Occipital lobe (tissue), 3 donors: ENCODE measurements at places on chromosomes 16 and 17.

DNA sequence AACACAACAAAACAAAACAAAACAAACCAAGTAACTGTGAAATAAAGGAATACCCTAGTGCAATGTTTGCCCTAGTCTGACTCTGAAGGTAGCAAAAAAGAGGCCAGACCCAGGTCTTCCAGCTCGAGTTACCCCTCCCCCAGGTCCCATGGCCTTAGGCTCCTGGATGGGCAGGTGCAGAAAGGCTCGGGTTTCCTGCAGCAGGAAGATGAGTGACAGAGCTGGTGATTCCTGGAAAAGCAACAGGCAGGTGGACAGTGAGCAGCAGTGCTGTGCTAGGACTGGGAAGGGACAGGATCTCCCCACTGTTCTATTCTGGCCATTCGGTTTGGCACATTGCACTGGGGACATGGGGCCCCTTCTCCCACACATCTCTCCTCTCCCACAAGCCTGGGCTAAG, 42.9 kb upstream of the MRTFB start:
- DNase-seq = no peak

- no peak for DNase-seq
These were observed 19.3 kb upstream of the ARHGAP44 start for GRCh38 chr17:12769981-12770380.

- no peak for DNase-seq
These were observed 1.8 kb downstream of the PLLP start for GRCh38 chr16:57282510-57283213.

- no peak for DNase-seq
These were observed 377.7 kb upstream of the MAF start for GRCh38 chr16:79977940-79978836.

GRCh38 chr16:87765473-87765775, 362 bp downstream of the KLHDC4 start:
- no peak for DNase-seq

GRCh38 chr17:1150863-1151600, 28.7 kb downstream of the ABR start:
- no peak for DNase-seq

GRCh38 chr17:39486242-39486641, 25.0 kb downstream of the CDK12 start:
- no peak for DNase-seq

DNA sequence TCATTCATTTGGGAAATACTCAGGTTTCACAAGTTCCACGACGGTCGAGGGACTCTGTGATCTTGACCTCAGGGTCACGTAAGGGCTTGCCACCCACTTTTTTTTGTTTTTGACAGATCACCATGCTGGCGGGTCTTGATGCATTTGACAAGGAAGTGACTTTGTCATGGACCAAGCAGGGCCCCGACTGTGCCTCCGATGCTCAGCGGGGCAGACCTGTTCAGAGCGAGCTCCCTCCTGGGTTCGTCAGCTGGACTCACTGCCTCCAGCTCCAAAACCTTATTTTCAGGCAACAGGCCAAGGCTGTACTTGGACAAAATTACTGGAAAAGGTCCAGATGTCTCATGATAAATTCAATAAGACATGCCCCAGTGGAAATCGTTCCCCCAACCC, 9.0 kb upstream of the CLEC18A start:
- no peak for DNase-seq

- no peak for DNase-seq
These were observed 1.4 kb downstream of the STXBP4 start for GRCh38 chr17:54969658-54970572.

GRCh38 chr16:24074574-24074973, 181.6 kb upstream of the CACNG3 start:
- no peak for DNase-seq

- no peak for DNase-seq
These were observed 22.9 kb upstream of the LITAF start for GRCh38 chr16:11609474-11610120.

DNA sequence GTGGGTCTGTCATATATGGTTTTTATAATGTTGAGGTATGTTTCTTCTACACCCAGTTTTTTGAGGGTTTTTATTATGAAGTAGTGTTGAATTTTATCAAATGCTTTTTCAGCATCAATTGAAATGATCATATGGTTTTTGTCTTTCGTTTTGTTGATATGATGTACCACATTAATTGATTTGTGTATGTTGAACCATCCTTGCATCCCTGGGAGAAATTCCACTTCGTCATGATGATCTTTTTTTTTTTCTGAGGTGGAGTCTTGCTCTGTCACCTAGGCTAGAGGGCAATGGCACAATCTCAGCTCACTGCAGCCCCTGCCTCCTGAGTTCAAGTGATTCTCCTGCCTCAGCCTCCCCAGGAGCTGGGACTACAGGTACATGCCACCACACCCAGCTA, 14.0 kb upstream of the TMEM219 start:
- no peak for DNase-seq

DNA sequence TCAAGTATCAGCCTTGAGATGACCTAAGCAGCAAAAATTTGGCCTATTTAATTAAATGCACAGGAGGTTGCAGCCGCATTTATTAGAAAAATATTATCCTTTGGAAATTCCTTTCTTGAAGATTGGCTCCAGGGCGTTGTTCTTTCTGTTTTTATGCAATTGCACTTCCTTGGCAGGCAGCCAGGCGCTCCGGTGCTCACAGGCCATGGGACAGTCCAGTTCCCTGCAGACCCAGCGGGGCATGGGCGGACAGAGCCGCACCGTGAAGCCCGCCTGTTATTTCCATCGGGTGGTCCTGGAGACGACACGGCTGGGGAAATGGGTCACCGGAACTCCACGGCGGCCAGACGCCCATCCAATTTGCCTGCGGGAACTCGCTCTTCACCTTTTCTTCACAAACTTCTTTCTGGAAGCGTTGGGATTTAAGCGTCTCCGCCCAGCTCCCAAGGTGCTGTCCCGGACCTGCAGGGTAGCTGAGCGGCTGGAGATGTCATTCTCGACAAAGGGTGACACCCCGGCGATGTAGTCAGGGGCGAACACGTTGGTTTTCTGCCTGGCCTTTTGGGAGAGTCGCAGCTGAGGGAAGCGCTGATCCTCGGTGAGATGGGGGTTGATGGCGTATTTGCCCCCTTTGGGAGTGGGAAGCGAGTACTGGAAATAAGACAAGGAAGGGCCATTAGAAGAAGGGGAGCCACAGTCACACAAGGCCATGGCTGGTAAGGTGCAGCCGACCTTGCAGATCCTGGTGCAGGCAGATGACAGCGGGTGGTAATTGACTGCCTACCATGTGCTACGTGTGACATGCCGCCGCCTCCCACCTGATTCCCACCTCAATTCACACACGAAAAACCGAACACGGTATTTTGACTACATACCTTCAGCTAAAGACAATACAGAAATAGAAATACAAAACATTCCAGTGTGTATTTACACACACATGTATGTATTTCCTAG, 12.5 kb downstream of the NOB1 start:
- no peak for DNase-seq

- no peak for DNase-seq
These were observed 382.3 kb upstream of the EEF2KMT start for GRCh38 chr16:5479926-5480325.

- no peak for DNase-seq
These were observed 27.4 kb downstream of the MYH11 start for GRCh38 chr16:15829460-15829859.
